NCI-H446 (cell line): ENCODE measurements at places on chromosomes 2 and 18.
A peak's percentile ranks its signal among the peaks of the same experiment; 100 is the strongest.

GRCh38 chr2:65514555-65515195 is 82.3 kb upstream of the SPRED2 start:
- no peak for DNase-seq

GRCh38 chr2:172550419-172550818 is 5.5 kb upstream of the PDK1 start:
- DNase-seq, result no peak

DNA sequence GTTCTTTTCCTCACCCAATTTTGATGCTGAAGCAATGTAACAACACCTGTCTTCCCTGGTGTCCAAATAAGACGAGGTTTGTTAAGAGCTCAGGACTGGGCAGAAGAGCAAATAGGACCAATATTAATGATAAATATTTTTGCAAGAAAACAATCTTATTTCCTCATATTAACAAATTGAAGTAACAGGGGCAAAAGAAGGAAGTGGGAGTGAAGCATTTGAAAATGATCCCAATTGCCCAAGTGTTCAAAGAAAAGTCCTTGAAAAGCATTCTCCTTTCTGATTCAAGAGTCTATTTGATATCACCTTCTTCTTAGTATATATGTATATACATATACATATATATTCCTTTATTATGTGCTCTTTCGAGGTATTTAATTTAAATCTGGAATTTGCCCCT is 418.8 kb downstream of the ARHGAP15 start:
- DNase-seq, result no peak

DNA sequence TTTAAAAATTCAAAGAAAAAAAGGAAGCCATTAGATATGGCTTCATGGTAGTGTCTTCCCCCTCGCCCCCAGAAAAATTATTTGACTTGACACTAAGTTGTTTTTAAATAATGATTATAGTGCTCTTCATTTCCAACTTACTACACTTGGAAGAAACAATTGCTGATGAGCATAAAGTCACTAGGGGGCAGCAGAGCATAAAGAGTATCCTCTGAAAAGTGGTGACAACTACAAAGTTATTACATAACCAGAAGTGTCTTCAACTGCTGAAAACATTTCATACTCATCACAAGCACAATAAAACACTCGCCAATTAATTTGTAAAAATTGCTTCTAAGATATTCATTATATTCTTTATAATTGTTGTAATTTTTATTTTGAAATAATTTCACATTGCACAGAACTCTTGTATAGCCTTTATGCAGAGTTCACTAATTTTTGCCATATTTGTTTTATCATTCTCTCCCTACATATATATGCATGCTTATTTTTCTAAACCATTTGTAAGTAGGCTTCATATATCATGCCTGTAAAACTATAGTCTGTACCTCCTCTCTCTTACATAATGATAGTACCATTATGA is 54.9 kb downstream of the EXOC6B start:
- DNase-seq, result peak; percentile 72

- no peak for DNase-seq
Observed at GRCh38 chr2:21363364-21363763, 239.6 kb downstream of the TDRD15 start.

DNA sequence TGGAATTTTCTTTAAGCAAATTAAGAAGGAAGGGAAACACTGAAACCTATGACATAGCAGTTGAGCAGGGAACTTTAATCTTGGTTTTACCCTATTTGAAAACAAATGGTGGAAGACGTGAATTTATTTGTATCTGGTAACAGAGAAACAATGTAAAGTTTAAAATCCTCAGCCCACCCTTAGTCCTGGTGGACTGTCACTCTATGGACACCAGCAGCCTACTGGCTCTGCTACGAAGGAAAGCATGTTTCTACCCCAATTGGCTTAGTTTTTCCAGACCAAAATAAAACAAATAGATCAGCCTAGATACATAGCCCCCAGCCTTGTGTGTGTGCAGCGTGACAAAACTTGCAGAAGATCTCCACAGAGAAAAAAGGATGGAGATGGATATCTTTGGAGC is 7.4 kb downstream of the ZEB2 start:
- no peak for DNase-seq

GRCh38 chr2:12819721-12820120 is 103.0 kb downstream of the TRIB2 start:
- DNase-seq, result no peak

DNA sequence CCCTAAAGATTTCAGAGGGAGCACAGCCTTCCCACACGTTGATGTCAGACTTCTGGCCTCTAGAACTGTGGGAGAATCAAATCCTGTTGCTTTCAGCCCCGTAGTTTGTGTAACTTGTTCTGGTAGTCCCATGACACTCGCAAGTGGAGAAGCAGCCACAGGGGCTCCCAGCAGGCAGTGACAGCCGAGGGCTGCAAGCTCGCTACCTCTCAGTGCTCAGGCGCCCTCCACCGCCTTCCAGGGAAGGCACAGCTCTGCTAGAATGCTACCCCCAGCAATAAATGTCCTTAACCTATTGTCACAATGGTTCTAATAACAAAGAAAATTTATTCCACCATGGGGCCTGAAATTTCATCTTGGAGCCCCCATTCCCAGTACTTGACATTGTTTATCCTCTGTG is 143.1 kb upstream of the ZNF236 start:
- no peak for DNase-seq

GRCh38 chr2:45008296-45009129 is 739 bp downstream of the SIX2 start:
- DNase-seq, result no peak

DNA sequence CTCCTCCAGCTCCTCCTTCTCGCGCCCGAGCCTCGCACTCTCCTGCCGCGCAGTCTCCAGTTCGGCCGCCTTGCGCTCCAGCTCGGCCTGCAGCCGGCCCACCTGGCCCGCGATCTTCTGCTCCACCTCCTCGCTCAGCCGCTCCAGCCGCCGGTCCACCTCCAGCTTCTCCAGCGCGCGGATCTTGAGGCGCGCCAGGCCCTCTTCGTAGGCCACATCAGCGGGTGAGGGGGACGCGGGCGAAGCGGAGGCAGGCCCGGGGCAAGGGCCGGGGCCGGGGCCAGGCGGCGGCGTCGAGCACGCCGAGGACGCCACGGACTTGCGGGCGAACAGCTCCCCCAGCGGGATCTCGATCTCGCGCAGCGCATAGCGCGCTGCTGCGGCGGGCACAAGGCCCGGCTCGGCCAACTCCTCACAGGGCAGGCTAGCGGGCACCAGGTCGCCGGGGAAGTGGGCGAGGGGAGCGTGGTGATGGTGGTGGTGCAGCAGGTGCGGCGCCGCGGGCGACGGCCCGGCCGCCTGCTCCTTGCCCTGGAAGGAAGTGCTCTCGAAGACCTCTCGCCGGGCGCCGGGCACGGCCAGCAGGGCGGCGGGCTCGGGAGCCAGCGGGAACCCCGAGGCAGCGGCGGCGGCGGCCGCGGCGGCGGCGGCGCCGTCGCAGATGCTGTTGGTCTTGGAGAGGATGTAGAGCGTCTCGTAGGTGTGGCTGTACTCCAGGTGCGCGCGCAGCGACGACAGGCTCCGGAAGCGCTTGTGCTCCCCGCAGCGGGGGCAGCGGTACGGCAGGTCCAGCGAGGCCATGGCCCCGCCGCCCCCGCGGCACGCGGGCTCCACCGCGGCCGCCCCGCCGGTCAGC is 15.2 kb downstream of the FBXO41 start:
- DNase-seq, result no peak

GRCh38 chr2:126506786-126507185 is 149.2 kb upstream of the GYPC start:
- DNase-seq, result no peak

- DNase-seq, result no peak
Observed at GRCh38 chr2:119981896-119982295, 31.0 kb upstream of the EPB41L5 start.

DNA sequence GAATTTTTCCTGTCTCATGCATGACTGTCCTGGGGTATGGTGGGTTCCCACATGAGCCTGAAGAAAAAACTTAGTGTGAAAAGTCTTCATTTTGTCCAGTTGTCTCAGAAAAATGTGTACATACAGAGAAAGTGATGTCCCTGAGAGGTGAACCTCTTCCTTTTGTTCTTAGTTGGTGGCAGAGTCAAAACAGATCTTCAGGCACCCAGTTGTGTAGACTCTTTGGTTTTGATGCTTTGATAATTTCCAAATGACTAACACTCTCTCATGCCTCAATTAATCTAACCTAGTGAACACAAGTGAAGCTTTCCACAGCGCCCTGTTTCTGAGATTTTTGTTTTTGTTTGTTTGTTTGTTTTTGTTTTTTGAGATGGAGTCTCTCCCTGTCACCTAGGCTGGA is 273.5 kb downstream of the PIK3C3 start:
- DNase-seq, result no peak

- peak; percentile 89 for DNase-seq
Observed at GRCh38 chr18:8685141-8685913, 20.0 kb upstream of the MTCL1 start.

DNA sequence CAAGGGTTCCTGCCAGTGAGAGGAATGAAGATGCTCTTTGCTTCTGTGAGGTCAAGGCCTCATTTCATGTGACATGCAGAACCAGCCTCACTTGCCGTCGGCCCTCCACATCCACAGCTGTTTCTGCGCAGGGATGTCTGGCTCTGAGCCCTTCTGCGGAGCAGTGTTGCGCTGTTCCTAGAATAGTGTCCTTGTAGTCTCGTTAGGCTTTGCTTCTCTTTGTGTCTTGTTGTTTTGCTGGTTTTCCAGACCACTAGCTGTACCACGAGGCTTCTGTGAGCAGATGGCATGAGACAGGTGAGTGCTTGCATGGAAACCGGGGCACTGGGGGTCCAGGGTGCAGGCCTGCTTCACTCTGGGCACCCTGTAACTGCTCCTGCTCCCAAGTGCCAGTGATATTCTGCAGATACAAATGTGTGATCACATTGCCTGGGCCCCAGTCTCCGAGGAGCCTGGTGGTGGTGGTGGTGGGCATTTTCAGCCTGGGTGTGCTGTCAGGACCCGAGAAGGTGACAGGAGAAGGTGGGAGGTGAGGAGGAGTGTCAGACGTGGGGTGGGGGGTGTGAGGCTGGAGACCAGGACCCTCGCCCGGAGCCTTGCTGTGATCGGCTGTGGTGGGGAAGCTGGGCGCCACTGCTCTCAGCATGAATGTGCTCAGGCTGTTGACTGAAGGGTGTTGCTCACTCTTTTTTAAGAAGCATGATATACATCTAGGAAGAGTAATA is 34.3 kb downstream of the LDLRAD4 start:
- no peak for DNase-seq

DNA sequence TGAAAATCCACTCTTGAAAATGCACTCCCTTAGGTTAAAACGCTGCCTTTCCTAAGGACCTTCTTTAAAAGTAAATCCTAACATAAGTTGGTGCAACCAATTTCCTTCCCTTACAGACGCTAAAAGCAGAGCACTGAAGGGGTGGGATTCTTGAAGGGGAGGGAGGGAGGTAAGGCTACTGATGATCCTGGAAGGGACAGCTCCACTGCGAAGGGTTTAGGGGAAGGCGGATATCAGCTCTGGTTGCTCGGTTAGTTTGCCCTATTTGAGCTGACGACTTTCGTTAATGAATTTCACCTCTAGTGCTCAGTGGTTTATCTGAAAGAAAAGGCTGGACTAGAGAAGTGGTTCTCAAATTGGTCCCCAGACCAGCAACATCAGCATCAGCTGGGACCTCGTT is 49.7 kb upstream of the SIGLEC15 start:
- no peak for DNase-seq

DNA sequence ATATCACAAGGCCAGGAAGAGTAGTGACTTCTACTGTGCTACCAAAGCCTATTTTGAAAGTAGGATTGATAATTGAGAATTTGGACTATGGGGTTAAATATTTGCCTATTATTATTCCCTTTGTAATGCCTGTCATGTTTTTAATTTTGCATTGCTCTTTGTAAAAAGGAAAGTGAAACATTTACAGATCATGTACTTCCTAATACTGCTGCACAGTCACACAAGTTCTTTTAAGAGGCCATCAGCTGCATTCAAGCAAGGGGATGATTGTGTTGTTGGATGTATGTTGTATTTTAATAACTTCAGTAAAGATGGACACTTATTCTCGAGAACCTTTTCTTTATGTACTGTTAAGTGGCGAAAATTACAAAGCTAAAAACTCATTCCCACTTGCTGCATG is 70.1 kb downstream of the PLEKHA3 start:
- no peak for DNase-seq

- no peak for DNase-seq
Observed at GRCh38 chr2:7027411-7027810, 110.2 kb downstream of the RNF144A start.
